ENCODE measurements at places on chromosomes 13 and 19. TPM values are rescaled to one million over a fixed set of nuclear protein-coding genes. Genes with fewer than 3 reads are reported as not detected.

The MBD3L2 gene
- polyA plus RNA-seq: not detected

The ZNF835 gene
- polyA plus RNA-seq: 2.5 TPM

The COL4A1 gene
- polyA plus RNA-seq: 421 TPM

The LDLR gene
- polyA plus RNA-seq: 31.1 TPM

The S1PR5 gene
- 1.4 TPM for polyA plus RNA-seq

The TBXA2R gene
- polyA plus RNA-seq: 1.3 TPM

The STOML3 gene
- not detected for polyA plus RNA-seq

The PSG1 gene
- 0.27 TPM for polyA plus RNA-seq

The LILRA2 gene
- polyA plus RNA-seq: 0.56 TPM

The DNAAF3 gene
- 0.72 TPM for polyA plus RNA-seq

The TMC4 gene
- polyA plus RNA-seq: 0.79 TPM

The CLEC11A gene
- 3.8 TPM for polyA plus RNA-seq

The CYP2A6 gene
- polyA plus RNA-seq: 1.2 TPM

The GFY gene
- polyA plus RNA-seq: not detected

The KLK10 gene
- polyA plus RNA-seq: 6.9 TPM

The LATS2 gene
- 12.5 TPM for polyA plus RNA-seq

The NLRP4 gene
- polyA plus RNA-seq: 0.37 TPM

The ATCAY gene
- polyA plus RNA-seq: not detected

The ZNF486 gene
- 7.8 TPM for polyA plus RNA-seq

The MYO1F gene
- polyA plus RNA-seq: 7.8 TPM

The ZNF284 gene
- 2.1 TPM for polyA plus RNA-seq

The ZNF221 gene
- 2.3 TPM for polyA plus RNA-seq

The UHRF1 gene
- polyA plus RNA-seq: 0.42 TPM

The DKKL1 gene
- 0.35 TPM for polyA plus RNA-seq

The CGB2 gene
- polyA plus RNA-seq: not detected

The POSTN gene
- 6.1 TPM for polyA plus RNA-seq

The ATP4B gene
- not detected for polyA plus RNA-seq

The SOX1 gene
- polyA plus RNA-seq: not detected

The DPF1 gene
- 0.50 TPM for polyA plus RNA-seq

The SIGLEC5 gene
- polyA plus RNA-seq: not detected

The ZNF69 gene
- polyA plus RNA-seq: 7.5 TPM

The CD22 gene
- polyA plus RNA-seq: 79.4 TPM

The CTXN1 gene
- polyA plus RNA-seq: 3.3 TPM

The ZNF780B gene
- polyA plus RNA-seq: 5.4 TPM

The CGB8 gene
- polyA plus RNA-seq: not detected

The MIER2 gene
- 13.3 TPM for polyA plus RNA-seq

The PPAN gene
- 33.3 TPM for polyA plus RNA-seq

The TYROBP gene
- 55.1 TPM for polyA plus RNA-seq

The ATP11A gene
- 6.6 TPM for polyA plus RNA-seq

The KMT5C gene
- 11.9 TPM for polyA plus RNA-seq

The C19orf81 gene
- not detected for polyA plus RNA-seq

The ZNF534 gene
- polyA plus RNA-seq: 0.17 TPM

The HS6ST3 gene
- 0.07 TPM for polyA plus RNA-seq

The LGALS7 gene
- polyA plus RNA-seq: not detected

The MEDAG gene
- polyA plus RNA-seq: 6.1 TPM

The CCL25 gene
- not detected for polyA plus RNA-seq

The ZNF493 gene
- polyA plus RNA-seq: 12.6 TPM

The TECR gene
- 97.4 TPM for polyA plus RNA-seq

The MYPOP gene
- 4.4 TPM for polyA plus RNA-seq

The TMEM59L gene
- 0.38 TPM for polyA plus RNA-seq

The KLF16 gene
- polyA plus RNA-seq: 0.63 TPM

The CAPN12 gene
- polyA plus RNA-seq: 3.6 TPM

The FSD1 gene
- 0.48 TPM for polyA plus RNA-seq

The SNRNP70 gene
- 133 TPM for polyA plus RNA-seq
